Panc1 (cell line): ENCODE measurements at places on chromosomes 1 and 21. TPM values are rescaled to one million over a fixed set of nuclear protein-coding genes. Genes with fewer than 3 reads are reported as not detected.

The TFF3 gene
- 8.9 TPM for total RNA-seq

DNA sequence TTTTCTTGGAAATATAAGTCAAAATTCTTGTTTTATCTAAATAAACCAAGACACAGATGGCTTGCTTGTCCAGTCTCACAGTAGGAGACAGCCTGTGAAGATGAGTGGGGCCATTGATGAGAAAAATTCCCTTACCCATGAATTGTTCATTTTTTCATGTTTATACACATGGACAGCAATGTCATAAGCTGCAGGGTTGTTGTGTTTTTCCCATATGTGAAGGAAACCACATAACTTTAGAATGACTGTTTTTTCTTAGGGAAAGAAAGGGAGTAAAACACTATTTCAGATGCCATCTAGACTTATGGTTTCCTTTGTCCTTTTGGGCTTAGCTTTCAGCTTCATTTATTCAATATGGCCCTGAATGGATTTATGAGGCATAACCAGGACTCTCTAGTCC is 622.5 kb upstream of the NR5A2 start:
- DNase-seq, result no peak

DNA sequence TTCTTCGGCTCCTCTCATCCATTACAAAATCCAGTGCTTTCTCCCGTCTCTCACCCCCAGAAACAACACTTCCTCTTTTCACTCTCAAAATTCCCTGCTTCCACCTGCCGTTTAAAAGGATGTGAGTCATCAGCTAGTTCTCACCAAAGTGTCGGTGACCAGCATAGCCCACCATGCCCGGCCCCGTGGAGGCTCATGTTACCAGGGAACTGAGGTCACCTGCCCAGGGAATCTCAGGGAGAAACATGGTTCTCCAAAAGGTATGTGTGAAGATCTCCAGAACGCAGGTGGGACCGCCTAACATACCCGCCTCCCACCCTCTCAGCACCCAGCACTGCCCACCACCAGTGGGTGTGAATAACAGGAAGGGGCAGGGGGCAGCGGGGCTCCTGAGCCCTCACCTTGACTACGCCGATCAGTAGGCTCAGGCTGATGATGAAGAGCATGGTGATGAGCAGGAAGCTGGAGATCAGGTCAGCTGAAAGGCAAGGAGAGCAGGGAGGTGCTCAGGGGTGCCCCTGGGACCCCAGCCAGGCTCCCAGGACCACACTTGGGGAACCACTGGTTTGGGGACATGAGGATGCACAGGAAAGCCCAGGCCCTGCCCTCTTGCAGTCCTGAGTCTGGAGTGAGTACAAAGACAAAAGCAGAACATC is 16.2 kb downstream of the LAPTM5 start:
- no peak for DNase-seq

The FRRS1 gene
- total RNA-seq, result 1.2 TPM

DNA sequence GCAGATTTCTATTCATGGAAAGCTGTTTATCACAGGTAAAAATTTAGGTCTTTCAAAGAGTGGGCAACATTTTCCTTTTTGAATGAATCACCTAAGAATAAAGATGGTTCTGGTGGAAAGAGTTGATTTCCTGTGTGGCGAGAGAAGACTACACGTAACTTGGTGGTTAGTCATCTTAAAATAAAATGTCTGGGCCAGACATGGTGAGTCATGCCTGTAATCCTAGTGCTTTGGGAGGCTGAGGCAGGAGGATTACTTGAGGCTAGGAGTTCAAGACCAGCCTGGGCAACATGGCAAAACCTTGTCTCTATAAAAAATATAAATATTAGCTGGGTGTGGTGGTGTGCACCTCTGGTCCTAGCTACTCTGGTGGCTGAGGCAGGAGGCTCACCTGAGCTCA is 65.7 kb downstream of the DISP1 start:
- DNase-seq, result no peak

DNA sequence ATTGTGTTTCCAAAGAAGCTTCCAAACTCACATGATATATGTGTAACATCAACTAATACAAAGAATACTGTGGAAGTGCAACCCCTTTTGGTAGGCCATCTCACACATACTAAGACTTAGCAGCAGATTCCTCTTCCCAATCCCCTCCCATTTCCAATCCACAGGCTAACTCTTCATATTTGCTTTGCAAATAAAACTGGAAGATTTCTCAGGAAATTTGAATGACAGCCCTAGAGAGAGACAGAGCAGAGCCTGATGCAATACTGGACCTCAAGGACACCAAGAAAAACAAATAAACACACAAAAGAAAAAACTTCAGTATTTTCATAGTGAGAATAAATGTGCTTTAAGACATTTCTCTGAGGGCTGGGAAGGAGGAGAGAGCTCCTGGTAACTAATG is 190.2 kb upstream of the BRINP3 start:
- no peak for DNase-seq

- no peak for DNase-seq
These were observed 61.2 kb upstream of the TNR start for GRCh38 chr1:175804561-175804960.
